ENCODE measurements at places on chromosomes 1 and 21.

DNA sequence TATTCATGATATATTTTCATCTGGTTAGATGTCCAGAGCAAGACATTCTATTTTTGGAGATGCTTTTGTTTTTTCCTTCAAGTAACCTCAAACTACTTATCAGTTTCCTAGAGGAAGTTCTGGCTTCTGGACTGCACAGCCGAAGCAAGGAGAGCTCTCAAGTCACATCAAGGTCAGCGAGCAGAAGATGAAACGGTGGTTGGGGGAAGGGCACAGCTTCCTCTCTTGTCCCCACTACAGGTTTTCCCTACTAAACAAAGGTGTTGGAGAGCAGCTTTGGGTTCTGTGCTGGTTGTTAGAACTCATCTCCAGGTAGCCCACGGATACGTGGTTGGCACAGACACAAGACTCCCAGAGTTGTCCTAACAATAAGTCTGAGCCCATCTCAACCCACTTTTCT is 5.1 kb upstream of the PLEKHO1 start:
- no peak for DNase-seq

GRCh38 chr1:157199421-157199755 is 61.2 kb upstream of the ETV3 start:
- no peak for DNase-seq

- no peak for DNase-seq
These were observed 8.5 kb downstream of the MEF2D start for GRCh38 chr1:156492013-156492590.

GRCh38 chr1:100322436-100323211 is 29.7 kb upstream of the CDC14A start:
- DNase-seq = no peak

GRCh38 chr1:224782281-224783000 is 147.0 kb upstream of the DNAH14 start:
- DNase-seq = no peak

DNA sequence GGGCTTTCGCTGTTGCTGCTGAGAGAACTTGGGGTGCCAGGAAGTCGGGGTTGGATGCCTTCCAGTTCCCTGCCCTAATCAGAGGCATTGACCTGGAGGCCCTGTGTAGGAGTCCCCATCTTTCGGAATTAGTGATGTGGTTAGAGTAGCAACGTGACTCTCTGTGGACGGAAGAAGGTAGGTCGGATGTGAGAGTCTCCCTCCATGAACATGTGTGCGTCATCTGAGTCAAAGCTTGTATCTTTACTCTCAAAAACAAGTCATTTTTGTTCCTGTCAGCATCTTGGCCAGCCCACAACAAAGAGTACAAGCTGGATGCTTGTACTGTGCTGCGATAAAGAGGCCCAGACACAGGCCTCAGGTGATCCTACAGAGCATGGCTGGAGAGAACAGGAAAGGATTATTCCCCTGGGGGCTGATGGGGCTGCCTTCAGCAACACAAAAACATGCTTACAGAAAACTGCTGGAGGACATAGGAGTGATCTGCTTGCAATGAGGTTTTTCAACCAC is 31.0 kb upstream of the IL10 start:
- no peak for DNase-seq

DNA sequence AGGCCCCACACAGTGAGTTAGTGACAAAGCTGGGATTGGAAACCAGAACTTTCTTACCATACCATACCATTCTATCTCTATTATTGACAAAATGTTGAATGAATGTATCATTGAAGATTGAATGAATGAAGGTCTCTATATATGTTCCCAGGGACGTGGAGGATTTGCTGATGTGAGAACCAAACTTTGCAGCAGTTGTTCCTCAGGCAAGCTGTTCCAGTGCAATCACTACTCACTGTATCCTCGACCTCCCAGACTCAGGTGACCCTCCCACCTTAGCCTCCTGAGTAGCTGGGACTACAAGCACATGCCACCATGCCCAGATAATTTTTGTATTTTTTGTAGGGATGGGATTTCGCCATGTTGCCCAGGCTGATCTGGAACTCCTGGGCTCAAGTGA is 11.6 kb upstream of the LIN28A start:
- DNase-seq = no peak

DNA sequence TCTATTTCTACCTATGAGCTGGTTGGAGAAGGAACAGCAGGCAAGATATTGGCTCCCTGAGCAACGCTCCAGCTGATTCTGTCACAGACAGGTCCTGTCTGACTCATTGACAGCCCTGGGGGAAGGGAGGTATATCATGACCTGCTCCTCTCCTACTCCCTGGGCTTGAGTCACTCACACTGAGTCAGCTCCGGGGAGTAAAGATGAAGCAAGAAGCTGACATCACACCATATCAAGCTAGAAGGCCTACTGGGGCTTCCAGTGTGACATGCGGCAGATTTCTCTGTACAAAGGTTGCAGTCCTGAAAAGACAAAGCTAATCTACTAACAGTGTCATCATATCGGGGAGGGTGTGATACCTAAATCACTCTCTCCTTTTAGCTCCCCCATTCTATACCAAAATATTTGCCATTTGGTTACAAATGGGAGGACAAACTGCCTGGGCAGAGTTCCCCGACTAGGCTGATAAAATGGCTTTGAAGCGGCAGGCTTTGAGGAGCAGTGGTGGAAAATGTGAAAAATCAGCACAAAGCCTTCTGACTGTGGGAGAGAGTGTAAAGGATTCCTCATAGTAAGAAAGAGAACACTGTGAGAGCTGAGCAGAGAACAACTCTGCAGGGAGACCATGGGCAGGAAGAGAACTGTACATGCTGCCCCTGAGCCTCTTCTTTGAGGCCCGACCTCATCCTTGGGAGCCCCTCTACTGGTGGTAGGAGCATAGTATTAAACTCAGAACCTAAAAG is 15.5 kb downstream of the PI4KB start:
- no peak for DNase-seq

GRCh38 chr1:19390901-19391595 is 78.9 kb downstream of the SLC66A1 start:
- no peak for DNase-seq

DNA sequence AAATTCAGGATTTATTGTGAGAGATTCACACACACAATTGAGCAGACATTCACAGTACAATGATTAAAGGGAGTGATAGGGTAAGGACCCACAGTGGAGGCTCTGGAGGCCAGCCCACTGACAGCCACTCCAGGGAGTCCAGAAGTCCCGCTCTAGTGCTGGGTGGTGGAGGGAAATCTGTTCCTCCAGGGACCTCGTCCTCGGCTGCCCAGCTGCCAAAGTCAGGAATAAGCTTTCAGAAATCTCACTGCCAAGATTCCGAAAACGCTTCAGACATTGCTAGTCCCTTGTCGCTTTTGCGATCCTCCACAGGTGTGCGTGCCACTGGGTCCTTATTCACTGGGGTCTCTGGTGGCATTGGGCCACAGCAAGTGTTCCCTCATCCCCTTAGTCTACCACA is 2.3 kb downstream of the MX1 start:
- no peak for DNase-seq

GRCh38 chr1:12302798-12303447 is 73.1 kb downstream of the VPS13D start:
- DNase-seq = no peak

- DNase-seq = no peak
These were observed 884 bp downstream of the PHACTR4 start for GRCh38 chr1:28370239-28371009.

DNA sequence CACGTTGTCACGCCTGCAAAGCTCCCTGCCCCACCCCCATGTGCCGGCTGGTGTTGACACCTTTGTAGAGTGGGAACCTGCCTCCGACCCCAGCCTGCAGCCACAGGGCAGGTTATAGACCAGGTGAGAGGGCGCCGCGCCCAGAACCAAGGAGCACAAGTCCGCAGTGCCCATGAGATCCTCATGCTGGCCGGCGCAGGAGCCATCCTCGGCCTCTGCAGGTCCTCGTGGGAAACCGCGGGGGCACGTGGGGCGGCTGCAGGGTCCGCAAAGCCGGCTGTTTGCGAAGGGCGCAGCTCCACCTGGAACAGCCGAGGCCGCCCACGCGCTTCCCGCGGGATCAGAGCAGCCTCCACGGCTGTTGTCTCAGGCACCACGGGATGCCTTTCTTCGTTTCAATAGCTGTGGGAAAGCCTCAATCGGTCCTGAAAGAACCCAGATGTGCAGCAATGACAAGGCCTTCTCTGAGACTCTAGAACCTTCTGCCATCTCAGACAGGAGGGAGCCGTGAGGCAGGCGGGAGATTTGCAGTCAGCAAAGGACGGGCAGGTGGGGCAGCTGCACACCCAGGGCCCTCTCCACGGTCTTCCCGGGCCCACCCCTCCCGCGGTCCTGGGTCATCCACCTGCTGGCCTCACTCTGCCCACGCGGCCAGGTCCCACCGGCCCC is 29.9 kb downstream of the POFUT2 start:
- no peak for DNase-seq

DNA sequence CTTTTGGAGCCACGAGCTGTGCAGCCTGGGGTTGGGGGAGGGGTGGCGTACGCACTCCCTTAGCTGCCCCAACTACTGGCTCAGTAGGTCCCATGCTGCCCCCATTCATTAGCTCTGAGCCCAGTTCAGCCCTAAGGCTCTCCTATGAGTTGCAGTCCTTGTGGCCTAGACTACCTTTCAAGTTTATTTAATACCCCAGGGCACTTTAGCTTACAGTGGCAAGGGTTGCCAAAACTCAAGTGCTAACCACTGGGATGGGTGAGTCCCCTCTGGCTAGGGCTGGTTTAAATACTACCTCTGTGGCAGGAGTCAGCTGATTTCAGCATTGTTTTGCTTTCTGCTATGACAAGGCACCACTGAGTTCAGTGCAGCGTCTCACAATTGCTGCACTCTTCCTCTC is 118.2 kb downstream of the ODF2L start:
- no peak for DNase-seq

GRCh38 chr1:100597061-100597741 is 59.3 kb downstream of the GPR88 start:
- no peak for DNase-seq

GRCh38 chr1:82141390-82141789 is 340.7 kb downstream of the ADGRL2 start:
- no peak for DNase-seq

DNA sequence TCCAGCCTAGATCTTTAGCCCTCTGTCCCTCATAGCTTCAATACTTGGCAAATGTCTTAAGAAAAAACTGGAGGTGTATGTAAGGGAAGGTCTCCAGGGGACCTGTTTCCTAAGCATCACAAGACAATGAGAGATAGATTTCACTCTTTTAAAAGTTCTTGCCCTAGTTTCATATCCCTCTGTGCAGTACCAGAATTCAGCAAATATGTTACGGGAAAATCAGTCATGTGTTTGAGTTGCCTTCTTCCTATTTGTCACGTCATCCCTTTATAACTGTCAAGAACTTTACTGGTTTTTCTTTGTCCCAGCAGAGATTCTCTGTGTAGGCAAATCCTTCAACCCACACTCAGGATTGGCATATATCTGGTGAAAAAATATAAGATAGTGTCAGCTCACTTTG is 32.3 kb downstream of the DNASE2B start:
- DNase-seq = no peak

DNA sequence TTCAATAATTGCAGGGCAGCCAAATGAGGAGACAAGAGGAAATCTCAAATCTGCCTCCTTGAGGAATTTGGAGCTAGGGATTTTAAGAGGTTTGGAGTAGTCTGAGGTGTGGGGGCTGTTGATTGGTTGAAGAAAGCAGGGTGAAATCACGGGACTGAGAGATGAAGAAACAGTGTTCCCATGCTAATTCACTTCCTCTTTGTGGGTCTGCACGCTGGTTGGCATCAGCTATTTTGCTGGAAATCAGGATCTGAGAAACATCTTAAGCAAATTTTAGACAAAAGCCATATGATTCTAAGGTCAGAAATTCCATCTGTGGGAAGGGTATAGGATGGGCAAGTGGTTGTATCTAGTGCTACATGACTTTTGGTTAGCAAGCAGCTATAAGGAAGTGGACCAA is 107.1 kb upstream of the PAXBP1 start:
- DNase-seq = no peak
